ENCODE measurements at places on chromosomes 6 and 20.

DNA sequence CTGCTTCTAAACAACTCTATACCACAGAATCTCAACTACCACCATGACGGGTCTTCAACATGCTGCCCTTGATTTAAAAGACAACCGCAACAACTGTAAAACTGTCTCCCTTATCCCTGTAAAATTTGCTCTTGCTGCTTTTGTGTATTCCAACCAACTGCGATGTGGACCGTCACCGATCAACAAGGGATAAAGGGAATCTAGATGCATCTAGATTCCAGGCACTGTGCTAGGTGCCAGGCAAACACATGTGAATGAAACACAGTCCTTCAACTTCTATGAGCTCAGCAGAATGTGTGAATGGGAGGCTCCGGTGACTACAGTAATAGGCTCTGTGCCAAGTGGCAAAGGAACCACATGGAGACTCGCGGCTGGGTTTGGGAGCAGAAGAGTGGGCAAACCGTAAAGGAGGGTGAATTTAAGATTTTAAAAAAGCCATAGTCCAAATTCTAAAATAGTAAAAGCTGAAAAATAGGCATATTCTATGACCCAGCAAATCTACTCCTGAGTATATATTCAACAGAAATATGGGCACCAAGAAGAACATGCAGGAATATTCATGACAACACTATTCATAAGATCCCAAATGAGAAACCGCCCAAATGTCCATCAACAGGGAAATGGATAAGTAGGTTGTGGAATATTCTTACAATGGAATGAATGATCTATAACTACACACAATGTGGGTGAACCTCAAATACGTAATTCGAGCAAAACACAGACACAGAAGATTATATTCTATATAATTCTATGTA is 3.7 kb upstream of the PRND start:
- DNase-seq, result no peak

GRCh38 chr6:5498579-5498899 is 237.2 kb downstream of the FARS2 start:
- no peak for DNase-seq

DNA sequence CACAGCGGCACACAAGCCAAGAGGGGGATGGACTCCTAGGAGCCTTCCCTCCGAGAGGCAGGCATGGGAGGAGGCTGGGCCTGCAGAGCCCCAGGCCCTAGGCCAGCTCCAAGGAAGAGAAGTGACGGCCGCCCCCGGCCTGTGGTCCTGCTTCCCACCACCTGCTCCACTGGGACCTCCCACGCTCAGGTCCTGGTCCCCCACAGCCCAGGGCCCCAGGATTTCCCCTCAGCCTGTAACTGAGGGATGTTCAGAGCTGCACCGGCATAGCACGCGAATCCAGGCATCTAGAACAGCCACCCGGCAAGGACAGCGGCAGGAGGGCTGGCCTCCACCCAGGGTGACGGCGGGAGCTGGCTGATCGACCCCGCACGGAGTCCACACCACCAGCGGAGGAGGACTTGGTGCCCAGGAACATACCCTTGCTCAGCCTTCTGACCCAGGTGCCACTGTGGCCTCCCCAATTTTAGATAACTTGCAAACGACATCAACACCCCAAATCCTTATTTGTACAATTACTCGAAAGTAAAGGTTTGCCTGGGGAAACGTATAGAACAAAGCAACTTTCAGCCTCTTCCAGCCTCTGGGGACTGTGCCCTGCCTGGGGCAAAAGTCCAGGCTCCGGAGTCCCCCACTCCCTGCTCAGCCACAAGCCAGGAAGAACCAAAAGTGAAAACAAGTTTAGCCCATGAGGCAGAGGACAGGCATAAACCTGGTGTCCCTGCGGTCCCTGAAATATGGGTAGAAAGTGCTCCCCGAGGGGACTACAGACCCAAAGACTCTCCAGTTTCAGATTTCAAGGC is 3.5 kb downstream of the GATA5 start:
- no peak for DNase-seq

GRCh38 chr6:17998442-17998841 is 11.0 kb upstream of the KIF13A start:
- no peak for DNase-seq

DNA sequence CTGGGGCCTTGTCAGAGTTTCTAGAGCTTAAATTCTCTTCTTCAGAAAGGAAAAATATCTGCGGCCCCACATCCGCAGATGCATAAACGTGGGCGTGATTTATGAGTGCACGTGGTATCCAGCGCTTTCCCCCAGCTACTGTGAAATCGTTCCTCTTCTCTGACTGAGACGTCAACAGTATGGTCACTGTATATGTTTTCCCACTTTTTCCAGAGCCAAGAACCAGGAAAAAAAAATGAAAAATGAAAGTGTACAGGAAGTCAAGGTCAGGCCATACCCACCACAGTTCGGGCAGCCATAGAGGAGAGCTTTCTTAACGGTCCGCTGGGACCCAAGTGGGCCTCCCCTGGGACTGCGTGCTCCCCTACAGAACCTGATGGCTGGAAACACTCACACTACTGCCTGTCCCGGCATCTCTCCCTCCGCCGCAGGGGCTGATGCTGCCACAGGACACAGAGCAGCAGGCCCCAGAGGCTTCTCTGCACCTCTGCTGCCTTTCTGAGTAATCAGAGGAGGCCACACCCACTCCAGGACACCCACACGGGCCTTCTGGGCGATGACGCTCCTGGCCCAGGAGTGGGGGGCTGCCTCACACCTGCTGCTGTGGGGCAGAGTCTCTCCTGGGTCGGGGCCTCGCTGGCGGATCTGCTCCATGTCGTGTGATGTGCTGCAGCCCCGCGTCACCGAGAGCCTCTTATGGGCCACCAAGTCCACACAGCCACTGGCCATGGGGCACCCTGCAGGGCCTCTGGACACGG is 16.4 kb upstream of the STX16 start:
- no peak for DNase-seq

DNA sequence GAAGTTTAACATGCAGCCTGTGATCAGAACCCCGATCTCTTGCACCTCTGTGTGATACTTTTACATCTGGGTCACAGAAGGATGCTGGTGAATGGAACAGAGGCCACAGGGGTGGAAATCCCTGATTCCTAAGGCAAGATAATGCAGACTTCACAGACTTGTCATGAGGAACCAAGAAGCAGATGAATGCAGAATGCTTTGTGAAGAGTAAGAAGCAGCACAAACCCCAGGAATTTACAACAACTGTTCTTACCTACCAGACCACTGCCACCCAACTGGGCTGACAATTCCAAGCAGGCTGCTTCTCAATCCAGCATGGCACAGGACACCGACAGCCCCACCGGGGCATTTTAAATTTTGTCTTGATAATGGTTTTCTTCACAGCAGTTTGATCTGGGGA is 113.2 kb upstream of the CD93 start:
- DNase-seq, result no peak

- no peak for DNase-seq
These were observed 85.8 kb downstream of the SLC35F1 start for GRCh38 chr6:117992856-117993255.

DNA sequence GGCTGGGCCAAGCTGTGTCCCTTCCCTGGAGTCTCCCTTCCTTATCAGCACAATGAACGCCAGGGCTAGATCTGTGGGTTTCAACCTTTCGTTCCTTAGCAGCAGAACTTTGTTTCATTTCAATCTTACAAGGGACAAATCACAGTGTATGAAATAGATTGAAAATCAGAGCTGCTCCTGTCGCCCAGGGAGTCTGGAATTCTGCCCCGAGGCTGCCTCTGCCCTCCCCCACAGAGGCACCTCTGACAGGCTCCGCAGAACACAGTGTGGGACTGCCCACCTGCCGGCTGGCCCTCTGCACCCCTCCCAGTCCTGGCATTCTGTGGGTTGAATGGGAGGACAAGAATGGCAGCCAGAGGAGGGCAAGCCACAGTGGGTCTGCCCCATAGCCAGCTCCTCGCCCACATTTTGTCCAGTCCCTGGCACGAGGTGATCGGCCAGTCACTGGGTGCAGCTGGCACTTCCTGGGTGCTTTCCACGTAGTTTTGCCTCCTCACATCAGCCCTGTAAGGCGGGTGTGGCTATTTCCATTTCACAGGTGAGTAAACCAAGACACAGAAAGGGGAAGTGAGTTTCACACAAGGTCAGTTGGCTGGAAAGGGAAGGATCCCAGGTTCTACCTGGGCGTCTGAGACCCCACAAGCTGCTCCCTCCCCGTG is 26.1 kb downstream of the MANBAL start:
- no peak for DNase-seq

- no peak for DNase-seq
These were observed 20.4 kb downstream of the PTPRK start for GRCh38 chr6:128500014-128500413.

DNA sequence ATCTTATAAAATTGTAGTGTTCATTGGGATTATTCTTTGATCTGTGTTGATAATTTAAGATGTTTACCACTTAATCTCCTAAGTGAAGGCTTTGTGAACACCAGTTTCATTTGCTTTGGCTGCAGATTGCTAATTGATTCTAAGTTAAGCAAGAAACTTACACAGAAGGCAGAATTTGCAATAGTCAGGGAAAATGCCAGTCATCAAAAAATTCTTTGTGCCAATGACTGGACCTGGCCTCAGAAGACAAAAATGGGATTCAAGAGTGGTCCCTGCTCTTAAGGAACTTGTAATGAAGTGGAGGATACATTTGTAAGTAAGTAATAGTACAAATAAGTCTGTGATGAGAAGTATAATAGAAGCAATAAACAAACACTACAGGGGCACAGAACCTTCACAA is 63.3 kb upstream of the EXOC2 start:
- DNase-seq, result no peak

- DNase-seq, result no peak
These were observed 568 bp downstream of the CCDC170 start for GRCh38 chr6:151494235-151494935.

GRCh38 chr6:129882510-129883023 is 21.5 kb upstream of the TMEM244 start:
- DNase-seq, result no peak

DNA sequence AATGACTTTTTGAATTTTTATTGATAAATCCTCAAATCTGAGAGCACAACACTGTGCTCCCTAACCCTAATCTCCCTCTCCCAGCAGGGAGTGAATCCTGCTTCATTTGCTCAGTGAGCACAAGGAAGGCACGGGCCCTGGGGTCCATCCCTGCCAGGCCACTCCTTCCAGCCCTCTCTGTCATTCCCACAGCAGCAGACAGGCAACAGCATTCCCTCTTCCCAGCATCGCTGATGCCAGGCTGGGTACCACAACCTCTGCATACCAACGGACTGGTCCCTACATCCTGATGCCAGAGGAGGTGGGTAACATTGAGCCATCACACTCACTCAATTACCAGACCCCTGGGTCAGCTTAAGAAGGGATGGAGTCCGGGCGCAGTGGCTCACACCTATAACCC is 34.2 kb downstream of the MRPL14 start:
- DNase-seq, result no peak

GRCh38 chr20:23459461-23460150 is 6.9 kb upstream of the CST11 start:
- no peak for DNase-seq

- no peak for DNase-seq
These were observed 14.1 kb upstream of the CALHM6 start for GRCh38 chr6:116447052-116447451.

- no peak for DNase-seq
These were observed 393.4 kb upstream of the SULF2 start for GRCh38 chr20:48178633-48179032.

DNA sequence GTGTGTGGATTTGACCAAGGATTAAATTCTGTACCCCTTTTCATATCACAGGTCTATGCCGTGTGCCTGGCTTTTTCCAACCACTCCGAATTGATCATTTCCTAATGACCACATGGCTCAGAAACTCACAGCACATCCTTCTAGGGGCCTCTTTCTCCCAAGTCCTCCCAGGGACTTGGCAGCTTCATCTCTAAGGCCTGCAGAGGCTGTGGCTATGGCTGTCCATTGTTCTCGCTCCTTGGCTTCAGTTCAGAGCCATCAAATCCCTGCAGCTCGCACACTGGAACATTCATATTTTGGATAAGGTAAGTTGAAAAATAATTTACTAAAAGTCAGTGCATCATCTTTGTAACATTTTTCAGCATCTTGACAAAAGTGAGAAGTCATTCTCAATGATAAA is 497.2 kb upstream of the CDH4 start:
- no peak for DNase-seq

DNA sequence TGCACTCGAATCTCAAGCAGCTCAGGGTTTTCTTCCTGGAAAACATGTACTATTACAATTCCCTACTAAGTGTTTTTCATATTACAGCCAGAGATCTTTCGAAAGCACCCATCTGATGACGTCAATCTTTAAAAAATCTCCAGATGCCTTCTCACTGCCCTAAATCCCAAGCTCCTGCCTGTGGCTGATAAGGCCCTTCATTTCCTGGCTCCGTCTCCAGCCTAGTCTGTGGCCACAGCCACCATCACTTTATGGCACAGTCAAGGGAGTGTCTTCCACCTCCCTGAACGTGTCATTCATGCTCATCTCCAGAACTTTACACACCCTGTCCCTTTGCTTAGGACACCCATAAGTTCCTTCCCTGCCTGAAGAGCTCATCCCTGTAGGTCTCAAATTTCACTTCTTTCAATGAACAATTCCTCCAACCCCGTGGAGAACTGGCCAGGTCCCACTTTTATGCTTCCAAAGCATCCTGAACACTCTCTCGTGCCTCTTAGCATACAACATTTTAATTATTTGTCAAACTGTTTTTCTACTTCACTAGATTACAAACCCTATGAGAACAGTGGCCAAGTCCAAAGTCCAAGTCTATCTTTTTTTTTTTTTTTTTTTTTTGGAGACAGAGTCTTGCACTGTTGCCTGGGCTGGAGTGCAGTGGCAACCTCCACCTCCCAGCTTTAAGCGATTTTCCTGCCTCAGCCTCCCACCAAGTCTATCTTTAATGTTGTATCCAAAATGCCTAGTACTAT is 106.1 kb upstream of the AGPAT4 start:
- DNase-seq, result no peak

GRCh38 chr20:50133474-50134217 is 19.9 kb downstream of the PEDS1 start:
- no peak for DNase-seq

DNA sequence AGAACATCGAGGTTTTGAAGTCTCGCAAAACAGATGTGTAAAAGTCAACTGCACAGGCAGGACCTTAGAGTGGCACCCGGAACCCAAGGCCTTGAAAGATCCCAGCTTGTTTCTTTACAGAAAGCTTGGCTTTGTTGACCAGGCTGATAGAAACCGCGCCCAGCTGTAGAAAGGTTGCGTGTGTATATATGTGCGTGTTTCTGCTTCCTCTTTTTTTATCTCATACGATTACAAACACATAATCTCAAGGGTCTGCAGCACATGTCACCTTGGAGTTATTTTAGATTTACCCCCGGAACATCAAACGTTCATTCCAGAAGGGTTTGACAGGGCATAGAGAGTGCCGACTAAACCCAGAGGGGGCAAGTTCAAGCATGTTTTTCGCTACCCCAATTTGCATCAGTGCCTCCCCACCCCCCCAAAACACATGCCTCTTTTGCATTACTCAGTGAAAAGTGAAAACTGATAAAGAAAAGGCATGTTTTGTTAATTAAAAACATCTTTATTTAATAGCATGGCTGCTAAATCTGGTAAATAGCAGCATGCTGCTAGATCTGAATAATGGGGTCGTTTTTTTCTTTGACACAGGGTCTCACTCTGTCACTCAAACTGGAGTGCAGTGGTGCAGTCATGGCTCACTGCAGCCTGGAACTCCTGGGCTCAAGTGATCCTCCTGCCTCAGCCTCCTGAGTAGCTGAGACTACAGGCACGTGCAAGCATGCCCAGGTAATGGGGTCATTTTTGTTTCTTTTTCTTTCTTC is 33.2 kb upstream of the NCOA3 start:
- DNase-seq, result no peak
